ENCODE measurements at places on chromosomes 11 and 22.

GRCh38 chr11:73563539-73564200, 34.2 kb downstream of the FAM168A start:
- H3K27me3 ChIP-seq = no peaks in the 10 kb centered on the region
- no peaks in the 10 kb centered on the region for H3K36me3 ChIP-seq
- no peak overlapping the region for H3K27ac ChIP-seq
- H3K4me3 ChIP-seq = no peak overlapping the region
- H3K4me1 ChIP-seq = peaks cover 7% of the 10 kb centered on the region
- no peak for DNase-seq

- H3K4me3 ChIP-seq = no peak overlapping the region
- H3K27ac ChIP-seq = no peak overlapping the region
- no peak for DNase-seq
- H3K4me1 ChIP-seq = no peaks in the 10 kb centered on the region
- peaks cover 8% of the 10 kb centered on the region for H3K27me3 ChIP-seq
Measured at GRCh38 chr22:49011379-49011768, 816.3 kb downstream of the BRD1 start.

DNA sequence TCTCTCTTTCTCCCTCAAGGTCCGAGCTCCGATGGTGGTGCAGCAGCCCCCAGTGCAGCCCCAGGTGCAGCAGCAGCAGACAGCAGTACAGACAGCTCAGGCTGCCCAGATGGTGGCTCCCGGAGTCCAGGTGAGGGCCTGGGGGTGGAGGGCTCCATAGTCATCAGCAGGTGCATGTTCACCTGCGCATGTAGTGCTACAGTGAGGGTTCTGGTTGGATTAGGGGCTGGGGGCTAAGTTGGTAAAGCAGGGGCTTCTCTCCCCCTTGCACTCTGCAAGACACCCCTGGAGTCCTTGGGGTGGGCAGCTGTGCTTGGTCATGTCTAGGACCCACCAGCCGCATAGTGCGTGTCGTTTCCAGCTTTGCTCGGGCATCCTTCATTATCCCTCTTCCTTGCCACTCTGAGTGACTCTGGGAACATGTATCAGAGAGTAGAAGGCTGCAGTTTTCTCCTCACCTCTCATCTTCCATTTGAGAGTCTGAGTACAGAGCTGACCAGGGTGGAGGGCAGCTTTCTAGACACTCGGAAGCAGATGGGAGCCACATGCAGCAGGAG, 61.2 kb downstream of the MED15 start:
- H3K27ac ChIP-seq = peak overlapping the region; percentile 66
- no peaks in the 10 kb centered on the region for H3K27me3 ChIP-seq
- DNase-seq = no peak

GRCh38 chr11:60563553-60564235, 48.5 kb downstream of the MS4A13 start:
- DNase-seq = no peak
- H3K4me1 ChIP-seq = no peaks in the 10 kb centered on the region
- no peak overlapping the region for H3K27ac ChIP-seq
- H3K36me3 ChIP-seq = peaks cover 5% of the 10 kb centered on the region

DNA sequence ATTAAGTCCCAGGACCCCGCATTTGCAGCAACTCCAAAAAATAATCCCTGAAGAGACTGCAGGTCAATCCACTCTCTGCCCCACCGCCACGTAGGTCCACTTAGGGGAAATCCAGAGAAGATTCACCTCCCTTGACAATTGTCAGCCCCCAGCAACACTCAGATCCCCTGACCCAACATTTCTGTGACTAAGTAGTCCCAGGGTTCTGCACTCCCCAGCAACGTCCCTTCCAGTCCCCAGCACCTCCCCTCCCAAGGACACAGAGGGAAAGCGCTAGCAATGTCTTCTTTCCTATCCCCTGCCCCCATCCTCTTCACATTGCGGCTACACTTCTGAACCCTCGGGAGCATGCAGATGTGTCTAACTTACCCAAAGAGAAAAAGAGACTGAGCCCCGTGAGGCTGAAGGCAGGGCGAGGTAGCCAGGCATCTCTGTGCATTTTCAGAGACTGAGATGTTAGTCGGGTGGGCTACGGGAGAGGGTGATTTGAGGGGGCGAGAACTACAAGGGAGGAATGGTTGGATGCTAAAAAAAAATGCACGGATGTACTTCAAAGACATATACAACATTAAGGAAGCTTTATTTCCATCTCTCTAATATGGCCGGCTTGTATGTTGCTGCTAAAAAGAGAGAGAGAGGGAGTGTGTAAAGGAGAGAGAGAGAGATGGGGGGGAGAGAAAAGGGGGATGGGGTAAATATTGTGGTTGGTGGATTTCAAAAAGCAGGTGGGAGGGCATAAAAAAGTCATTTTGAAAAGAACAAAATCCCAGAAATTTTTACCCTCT, at the start of gene SCN2B:
TSS of gene SCN2B (minus strand) at position 647 of the 785 bp plus-strand sequence. CDS start at position 439, 208 bp downstream.
- H3K27me3 ChIP-seq = peaks cover 21% of the 10 kb centered on the region
- no peaks in the 10 kb centered on the region for H3K36me3 ChIP-seq
- DNase-seq = no peak
- no peak within 1 kb of the TSS for H3K27ac ChIP-seq
- no peak within 1 kb of the TSS for H3K4me3 ChIP-seq

DNA sequence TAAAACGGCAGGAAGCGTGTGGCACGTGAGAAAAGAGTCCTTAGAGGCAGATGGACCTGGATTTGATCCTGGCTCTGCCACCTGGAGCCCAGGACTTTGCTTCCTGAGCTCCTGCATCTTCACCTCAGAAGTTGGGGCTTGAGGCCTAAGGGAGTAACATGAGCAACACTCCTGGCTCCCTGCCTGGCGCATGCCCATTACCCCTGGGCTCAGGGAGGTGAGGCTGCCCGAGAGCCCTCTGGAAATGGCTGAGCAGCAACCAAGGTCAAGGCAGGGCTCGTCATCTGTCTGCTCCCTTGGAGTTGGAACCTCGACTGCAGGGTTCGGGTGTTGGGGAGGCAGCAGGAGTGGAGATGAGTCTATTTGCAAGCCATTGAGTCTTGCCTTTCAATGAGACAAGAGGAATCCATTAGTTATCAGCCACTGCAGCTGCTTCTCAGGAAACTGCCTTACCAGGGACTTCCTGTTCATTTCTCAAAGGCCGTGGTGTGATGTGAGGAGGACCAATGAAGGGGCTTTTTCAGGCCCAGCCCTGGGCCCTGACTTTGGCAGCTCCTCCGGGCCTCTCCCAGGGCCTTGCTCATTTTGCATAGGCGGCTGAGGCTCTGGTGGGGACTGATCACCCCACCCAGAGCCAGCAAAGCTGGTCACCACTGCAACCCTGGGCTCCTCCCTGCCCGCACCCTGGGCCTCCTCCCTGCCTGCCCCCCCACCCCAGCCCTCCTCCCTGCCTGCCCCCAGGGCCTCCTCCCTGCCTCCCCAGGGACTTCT, 6.4 kb downstream of the FADS2 start:
- peak overlapping the region; percentile 93 for H3K27ac ChIP-seq
- H3K4me3 ChIP-seq = peak overlapping the region; percentile 56
- peaks cover 51% of the 10 kb centered on the region for H3K4me1 ChIP-seq
- peak; percentile 91 for DNase-seq

GRCh38 chr11:123682696-123683410, 28.4 kb upstream of the SCN3B start:
- H3K4me1 ChIP-seq = no peaks in the 10 kb centered on the region
- H3K27me3 ChIP-seq = peaks cover 43% of the 10 kb centered on the region
- DNase-seq = no peak
- H3K27ac ChIP-seq = no peak overlapping the region
- no peaks in the 10 kb centered on the region for H3K36me3 ChIP-seq
- no peak overlapping the region for H3K4me3 ChIP-seq

- no peak overlapping the region for H3K4me3 ChIP-seq
- H3K27ac ChIP-seq = no peak overlapping the region
- no peak for DNase-seq
- H3K36me3 ChIP-seq = no peaks in the 10 kb centered on the region
Measured at GRCh38 chr11:38530226-38530625, 1932.2 kb upstream of the RAG2 start.

- no peak overlapping the region for H3K27ac ChIP-seq
- peaks cover 17% of the 10 kb centered on the region for H3K27me3 ChIP-seq
- H3K36me3 ChIP-seq = no peaks in the 10 kb centered on the region
- DNase-seq = no peak
- peaks cover 11% of the 10 kb centered on the region for H3K4me1 ChIP-seq
Measured at GRCh38 chr22:44331881-44332714, 19.3 kb upstream of the SHISAL1 start.

- DNase-seq = no peak
- H3K36me3 ChIP-seq = peaks cover 48% of the 10 kb centered on the region
- peaks cover 84% of the 10 kb centered on the region for H3K4me1 ChIP-seq
- peak overlapping the region; percentile 98 for H3K4me3 ChIP-seq
Measured at GRCh38 chr11:65425971-65426838, 3.6 kb downstream of the NEAT1 start.

DNA sequence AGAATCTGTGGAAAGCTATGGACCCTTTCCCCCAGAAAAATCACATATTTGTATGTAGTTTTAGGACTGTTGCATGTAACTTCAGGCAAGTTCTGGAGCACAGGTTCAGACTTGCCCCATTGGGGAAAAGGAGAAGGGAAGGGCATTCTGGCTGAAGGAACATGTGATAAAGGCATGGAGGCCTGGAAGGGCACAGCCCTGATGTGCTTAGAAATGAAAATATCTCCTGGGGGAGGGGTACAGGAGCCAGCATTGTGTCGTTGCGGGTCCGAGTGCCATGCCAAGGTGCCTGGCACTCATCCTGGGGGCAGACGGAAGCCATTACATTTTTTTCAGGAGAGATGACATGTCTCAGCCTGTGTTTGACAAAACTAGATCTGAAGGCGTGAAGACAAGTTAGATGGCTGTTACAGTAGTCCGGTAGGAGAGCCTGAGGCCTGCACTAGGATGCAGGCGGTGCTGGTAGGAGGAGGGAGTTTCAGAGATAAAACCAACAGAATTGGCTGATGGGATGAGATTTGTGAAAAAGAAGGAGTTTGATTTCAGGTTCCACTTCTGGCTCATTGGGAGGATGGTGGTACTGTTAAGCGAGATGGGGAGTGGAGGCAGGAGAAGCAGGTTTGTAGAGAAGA, 96.9 kb downstream of the TEAD1 start:
- H3K27me3 ChIP-seq = peaks cover 33% of the 10 kb centered on the region
- no peak overlapping the region for H3K4me3 ChIP-seq
- H3K36me3 ChIP-seq = no peaks in the 10 kb centered on the region
- no peak for DNase-seq

GRCh38 chr11:63573881-63574855, 11.0 kb upstream of the PLAAT2 start:
- peak overlapping the region; percentile 97 for H3K27ac ChIP-seq
- H3K4me3 ChIP-seq = peak overlapping the region; percentile 87
- peaks cover 16% of the 10 kb centered on the region for H3K36me3 ChIP-seq
- H3K4me1 ChIP-seq = peaks cover 71% of the 10 kb centered on the region
- peak; percentile 84 for DNase-seq

- H3K4me1 ChIP-seq = peaks cover 5% of the 10 kb centered on the region
- DNase-seq = no peak
- no peaks in the 10 kb centered on the region for H3K36me3 ChIP-seq
- H3K27ac ChIP-seq = no peak overlapping the region
- H3K27me3 ChIP-seq = peaks cover 19% of the 10 kb centered on the region
Measured at GRCh38 chr11:102237096-102237735, 80.1 kb upstream of the BIRC3 start.

GRCh38 chr11:206526-207207, 532 bp downstream of the BET1L start:
- no peaks in the 10 kb centered on the region for H3K27me3 ChIP-seq
- H3K4me1 ChIP-seq = peaks cover 55% of the 10 kb centered on the region
- no peaks in the 10 kb centered on the region for H3K36me3 ChIP-seq
- no peak for DNase-seq
- peak overlapping the region; percentile 99 for H3K27ac ChIP-seq
- peak overlapping the region; percentile 96 for H3K4me3 ChIP-seq

DNA sequence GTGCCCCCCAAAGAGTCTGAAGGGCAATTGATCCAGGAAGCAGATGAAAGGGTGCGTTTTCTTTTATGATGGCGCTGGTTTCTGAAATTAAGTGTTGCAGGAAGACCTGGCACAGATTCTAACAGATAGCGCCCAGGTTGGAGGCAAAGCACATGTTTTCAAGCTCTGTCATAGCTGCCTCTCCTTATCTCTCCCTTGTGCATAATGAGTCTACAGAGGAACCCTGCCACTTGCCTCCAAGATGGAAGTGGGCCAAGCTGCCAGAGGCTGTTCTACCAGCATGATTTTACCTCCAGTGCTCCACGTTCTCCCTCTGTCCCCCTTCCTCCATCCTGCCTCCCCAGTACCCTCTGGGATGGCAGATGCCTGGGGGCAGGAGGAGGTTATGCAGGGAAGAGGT, 30.0 kb upstream of the TLCD5 start:
- H3K36me3 ChIP-seq = no peaks in the 10 kb centered on the region
- no peak overlapping the region for H3K4me3 ChIP-seq
- H3K4me1 ChIP-seq = no peaks in the 10 kb centered on the region
- DNase-seq = no peak
- H3K27ac ChIP-seq = no peak overlapping the region
- peaks cover 36% of the 10 kb centered on the region for H3K27me3 ChIP-seq

- H3K4me1 ChIP-seq = no peaks in the 10 kb centered on the region
- H3K4me3 ChIP-seq = no peak overlapping the region
- H3K27ac ChIP-seq = no peak overlapping the region
- no peak for DNase-seq
Measured at GRCh38 chr11:12185106-12185690, 74.8 kb downstream of the MICAL2 start.

GRCh38 chr11:62959422-62959980, 25.3 kb downstream of the SLC22A6 start:
- no peak overlapping the region for H3K27ac ChIP-seq
- H3K4me3 ChIP-seq = no peak overlapping the region
- no peaks in the 10 kb centered on the region for H3K36me3 ChIP-seq
- no peak for DNase-seq
- H3K27me3 ChIP-seq = no peaks in the 10 kb centered on the region

DNA sequence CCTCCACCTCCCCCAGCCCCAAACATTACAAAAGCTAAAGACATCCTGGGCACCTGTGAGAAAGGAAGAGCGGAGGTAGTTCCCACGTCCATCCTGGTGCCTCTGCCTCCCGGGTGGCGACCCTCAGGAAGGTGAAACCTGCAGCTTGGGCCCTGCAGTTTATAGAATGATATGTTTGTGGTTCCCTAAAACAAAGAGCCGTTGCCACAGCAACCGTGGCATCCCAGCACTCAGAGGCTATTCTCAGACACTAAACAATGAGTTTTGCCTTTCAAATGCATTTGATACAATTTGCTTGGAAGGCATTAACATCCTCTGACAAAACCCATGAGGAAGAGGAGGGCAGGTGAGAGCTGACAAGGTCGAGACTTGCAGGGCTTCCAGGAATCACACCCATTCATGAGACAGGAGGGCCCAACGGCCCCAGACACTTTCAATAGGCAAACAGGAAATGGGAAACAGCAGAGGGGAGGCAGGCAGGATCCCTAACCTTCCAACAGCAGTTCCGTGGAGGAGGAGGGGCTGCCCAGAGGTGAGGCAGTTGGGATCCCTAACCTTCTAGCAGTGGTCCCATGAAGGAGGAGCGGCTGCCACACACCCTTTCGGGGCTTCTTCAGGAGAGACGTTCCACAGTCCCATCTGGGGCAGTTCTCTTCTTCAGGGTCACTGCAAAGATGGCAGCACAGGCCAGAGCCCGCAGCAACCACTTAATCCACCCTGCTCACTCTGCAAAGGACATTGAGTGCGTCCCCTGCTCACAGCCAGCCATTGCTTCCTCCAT, 379.2 kb downstream of the SHANK2 start:
- H3K4me3 ChIP-seq = no peak overlapping the region
- DNase-seq = no peak
- H3K27ac ChIP-seq = no peak overlapping the region

GRCh38 chr22:24331468-24332440, 61.1 kb downstream of the SPECC1L start:
- no peak overlapping the region for H3K27ac ChIP-seq
- peaks cover 9% of the 10 kb centered on the region for H3K4me1 ChIP-seq
- no peak for DNase-seq
- H3K36me3 ChIP-seq = peaks cover 18% of the 10 kb centered on the region
- H3K27me3 ChIP-seq = no peaks in the 10 kb centered on the region

GRCh38 chr11:130731401-130731800, 184.9 kb downstream of the SNX19 start:
- H3K27me3 ChIP-seq = peaks cover 24% of the 10 kb centered on the region
- H3K4me1 ChIP-seq = peaks cover 9% of the 10 kb centered on the region
- no peak overlapping the region for H3K4me3 ChIP-seq
- DNase-seq = no peak
